Activated CD8-positive, alpha-beta T cell treated with anti-CD3 and anti-CD28 coated beads for 36 hours (primary cell): ENCODE measurements at places on chromosomes 13 and 19. TPM values are rescaled to one million over a fixed set of nuclear protein-coding genes. Genes with fewer than 3 reads are reported as not detected.
A peak's percentile ranks its signal among the peaks of the same experiment; 100 is the strongest.

DNA sequence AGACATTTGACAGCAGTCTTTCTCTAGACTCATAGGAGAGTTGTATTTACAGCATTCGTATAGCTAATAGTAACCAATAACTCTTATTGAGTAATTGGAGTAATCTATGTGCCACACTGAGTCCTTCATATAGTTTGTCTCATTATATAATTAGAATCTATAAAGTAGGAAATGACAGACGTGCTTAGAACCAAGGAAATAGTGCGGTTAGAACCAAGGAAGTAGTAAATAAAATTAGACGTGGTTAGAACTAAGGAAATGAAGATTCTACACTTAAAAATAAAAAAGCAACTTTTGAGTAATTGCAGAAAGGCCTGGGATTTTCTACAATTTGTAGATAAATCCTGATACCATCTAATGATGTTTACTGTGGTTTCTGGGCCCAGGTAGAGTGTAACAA, 107.8 kb upstream of the TNFSF11 start:
- no peak for DNase-seq

- no peak for DNase-seq
Measured at GRCh38 chr19:41776700-41777099, 19.7 kb upstream of the CEACAM3 start.

Gene IGSF23
- total RNA-seq, result not detected

DNA sequence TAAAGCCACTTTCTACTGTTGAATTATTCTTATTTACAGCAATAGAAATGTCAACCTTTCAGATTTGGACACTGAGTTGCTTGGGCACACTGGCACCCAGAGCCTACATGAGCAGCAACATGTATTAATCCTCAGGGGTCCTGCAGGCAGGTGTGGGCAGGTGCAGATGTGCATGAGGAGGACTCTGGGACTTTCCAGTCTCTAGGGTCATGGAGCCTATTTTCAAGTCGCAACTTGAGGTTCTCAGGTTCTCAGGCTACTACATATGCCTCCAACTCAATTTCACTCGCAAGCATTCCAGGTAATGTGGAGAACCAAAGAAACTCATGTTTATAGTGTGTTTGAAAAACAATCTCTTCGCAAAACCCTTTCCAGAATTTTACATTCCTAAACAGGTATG, 73.2 kb downstream of the STARD13 start:
- no peak for DNase-seq

DNA sequence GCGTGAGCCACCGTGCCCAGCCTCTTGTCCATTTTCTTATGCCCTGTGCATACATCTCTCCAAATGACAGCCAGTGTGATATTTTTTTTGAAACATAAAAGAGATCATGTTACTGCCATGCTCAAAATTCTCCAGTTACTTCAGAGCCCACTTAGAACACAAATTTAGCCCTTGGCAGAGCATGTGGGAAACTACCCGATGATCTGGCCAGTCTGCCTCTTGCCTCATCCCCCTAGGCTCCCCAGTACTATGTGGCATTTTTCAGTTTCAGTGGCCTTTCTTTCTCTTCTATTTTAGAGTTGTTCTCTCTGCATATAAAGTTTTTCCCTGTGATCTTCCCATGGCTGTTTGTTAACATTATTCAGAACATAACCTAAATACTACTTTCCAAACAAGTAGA, 323.0 kb downstream of the GPC5 start:
- DNase-seq, result no peak

Gene MED4
- total RNA-seq, result 53.6 TPM

DNA sequence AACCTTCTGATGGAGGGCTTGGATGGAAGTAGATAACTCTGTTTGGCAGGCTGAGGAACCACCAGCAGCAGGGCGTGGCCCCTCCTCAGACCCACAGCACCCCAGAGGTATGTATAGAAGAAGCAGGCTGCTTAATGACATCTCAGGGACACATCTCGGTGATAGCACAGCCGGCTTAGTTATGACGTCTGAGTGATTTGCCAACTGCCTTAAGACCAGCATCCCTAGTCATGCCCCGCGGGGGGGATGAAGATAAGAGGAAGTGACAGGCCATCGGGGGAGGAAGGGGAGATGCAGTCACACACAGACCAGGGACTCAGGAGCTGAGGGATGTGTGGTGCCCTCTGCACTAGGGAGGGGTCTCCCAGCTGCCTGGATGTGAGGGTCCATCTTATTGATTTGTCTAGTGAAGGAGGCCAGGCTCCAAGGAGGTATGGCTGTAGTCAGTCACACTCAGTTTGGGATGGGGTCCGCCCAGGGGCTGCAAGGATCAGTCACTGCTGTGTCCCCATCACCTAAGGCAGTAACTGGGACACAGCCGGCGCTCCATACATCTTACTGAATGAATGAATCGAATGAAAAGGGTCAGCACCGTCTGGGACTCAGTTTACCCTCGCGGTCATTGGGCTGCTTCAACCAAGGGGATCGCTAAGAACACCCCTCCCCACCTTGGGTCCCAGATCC, 19.2 kb upstream of the ERCC1 start:
- peak; percentile 68 for DNase-seq

DNA sequence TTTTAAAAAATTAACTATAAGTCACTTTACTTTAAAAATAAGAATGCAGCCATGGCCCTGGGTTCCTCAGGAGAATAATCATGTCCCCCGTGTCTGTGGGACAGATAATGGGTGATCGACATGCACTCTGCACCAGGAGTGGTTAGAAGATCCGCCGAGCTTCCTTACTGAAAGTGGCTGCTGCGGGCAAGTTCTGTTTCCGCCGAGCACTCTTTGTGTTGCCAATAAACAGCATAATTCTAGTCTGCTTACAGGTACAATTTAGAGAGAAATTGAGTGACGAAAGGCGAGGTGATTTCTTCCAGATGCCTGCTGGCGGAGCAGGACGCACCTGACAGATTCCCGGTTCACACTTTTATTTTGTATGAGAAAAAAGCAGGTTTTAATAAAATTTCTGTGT, 139.0 kb downstream of the SOX1 start:
- DNase-seq, result peak; percentile 7

DNA sequence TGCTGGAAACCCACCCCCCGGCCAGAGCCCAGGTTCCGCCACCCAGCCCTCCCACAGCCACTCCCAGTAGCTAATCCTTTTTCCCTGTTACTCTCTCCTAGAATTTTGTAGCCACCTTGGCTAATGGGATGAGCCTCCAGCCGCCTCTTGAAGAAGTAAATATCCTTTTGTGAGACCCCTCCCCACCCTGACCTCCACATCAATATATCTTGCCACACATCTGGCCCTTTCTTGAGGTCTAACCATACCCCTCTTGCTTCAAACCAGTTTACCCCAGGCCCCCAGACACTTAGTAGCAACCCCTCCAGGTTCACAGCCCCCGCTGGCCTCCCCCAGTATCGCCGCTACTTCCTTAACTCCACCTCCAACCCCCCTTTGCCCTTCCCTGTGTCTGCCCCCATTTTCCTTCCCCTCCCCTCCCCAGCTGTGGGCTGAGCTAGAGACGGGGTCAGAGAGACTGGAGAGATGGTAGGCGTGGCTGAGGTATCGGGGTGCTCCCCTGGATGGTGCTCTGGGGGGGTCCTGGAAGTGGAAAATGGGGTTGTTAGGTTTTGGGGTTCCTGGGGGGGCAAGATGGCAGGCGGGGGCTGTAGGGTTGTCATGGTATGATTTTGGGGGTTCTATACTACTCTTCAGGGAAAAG, 2.8 kb downstream of the PRMT1 start:
- peak; percentile 29 for DNase-seq

DNA sequence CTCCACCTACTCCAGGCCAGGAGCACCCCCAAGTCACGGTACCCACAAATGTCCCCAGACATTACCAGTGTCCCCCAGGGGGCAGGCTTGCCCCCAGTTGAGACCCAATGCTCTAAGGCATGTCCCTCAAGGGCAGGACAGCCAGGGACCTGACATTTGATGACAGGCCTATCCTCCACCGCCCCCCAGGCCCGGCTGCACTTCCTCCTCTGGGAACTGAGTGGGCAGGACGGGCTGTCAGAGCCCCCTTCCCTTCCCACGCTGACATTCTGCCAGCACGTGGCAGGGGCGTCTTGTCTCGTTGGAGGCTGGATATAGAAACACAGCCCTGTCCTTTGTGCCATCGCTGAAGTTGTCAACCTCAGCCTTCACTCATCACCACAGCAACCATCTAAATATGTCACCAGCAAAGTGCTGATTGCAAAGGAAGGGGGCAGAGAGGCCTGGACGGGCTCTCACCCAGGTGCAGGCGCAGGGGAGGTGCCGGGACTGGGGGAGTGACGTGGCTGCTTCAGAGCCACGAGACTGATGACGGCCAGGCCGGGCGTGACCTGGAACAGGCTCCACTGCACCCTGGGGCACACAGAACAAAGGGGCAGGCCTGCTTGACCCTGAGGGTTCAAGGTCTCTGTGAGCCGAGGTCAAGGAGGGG, 38.4 kb downstream of the GNG7 start:
- peak; percentile 12 for DNase-seq

Gene GDF15
- not detected for total RNA-seq

Gene KLK6
- not detected for total RNA-seq

- no peak for DNase-seq
Measured at GRCh38 chr19:33171222-33171795, 22.8 kb upstream of the LRP3 start.

GRCh38 chr19:52397310-52398080, at the start of gene ZNF528:
ZNF528 (plus strand) TSS chr19:52397849; CDS start chr19:52402014, 4,165 bp downstream.
- DNase-seq, result peak; percentile 97

Gene TMEM143
- total RNA-seq, result 19.4 TPM

Gene ATP8A2
- total RNA-seq, result 0.94 TPM

GRCh38 chr13:27000686-27001085, 170.9 kb downstream of the USP12 start:
- DNase-seq, result no peak

DNA sequence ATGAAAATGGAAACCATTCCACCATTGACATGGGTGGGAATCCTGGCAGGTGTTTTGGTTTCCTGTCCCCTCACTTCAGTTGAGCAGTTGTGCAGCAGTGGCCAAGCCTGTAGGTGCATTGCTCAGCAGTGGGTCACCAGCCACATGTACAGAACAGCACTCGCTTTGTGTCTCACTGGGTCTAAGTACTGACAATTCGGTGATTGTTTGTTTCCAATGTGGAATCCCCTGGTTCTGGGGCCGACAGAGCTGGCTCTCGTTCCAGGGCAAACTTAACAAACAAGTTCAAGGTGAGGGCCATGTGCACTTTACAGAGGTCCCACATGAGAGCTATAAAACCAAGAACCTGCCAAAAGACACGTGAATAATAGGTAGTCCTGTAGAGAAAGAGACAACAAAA, 54.1 kb upstream of the SPATA13 start:
- no peak for DNase-seq

Gene GRK1
- total RNA-seq, result 0.07 TPM

DNA sequence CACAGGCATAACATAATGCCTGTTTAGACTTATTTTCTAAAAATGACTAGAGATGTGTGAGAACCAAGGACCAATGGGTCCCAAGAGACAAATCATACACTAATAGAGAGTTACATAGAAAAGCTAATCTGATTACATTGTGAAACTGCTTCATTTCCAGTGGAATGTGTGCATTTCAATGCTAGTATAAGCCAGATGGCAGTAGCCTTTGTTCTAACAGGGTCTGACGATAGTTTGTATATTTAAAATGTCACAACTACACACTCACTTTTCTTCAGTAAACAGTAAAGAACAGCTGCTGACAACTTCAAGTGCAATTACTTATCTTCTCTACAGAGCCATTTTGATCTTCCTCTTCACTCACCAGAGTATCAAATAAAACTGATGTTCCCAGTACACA, 4.3 kb upstream of the SLITRK5 start:
- DNase-seq, result no peak

Gene ACP7
- not detected for total RNA-seq

- DNase-seq, result no peak
Measured at GRCh38 chr13:114136576-114136975, 4.2 kb upstream of the RASA3 start.

Gene PGPEP1
- 23.9 TPM for total RNA-seq

- DNase-seq, result peak; percentile 60
Measured at GRCh38 chr19:45632468-45633196, 6.6 kb downstream of the EML2 start.

- DNase-seq, result no peak
Measured at GRCh38 chr13:21747456-21747855, 76.6 kb downstream of the FGF9 start.

GRCh38 chr13:94656766-94657165, 55.1 kb downstream of the GPR180 start:
- peak; percentile 44 for DNase-seq

Gene LYL1
- 3.9 TPM for total RNA-seq

DNA sequence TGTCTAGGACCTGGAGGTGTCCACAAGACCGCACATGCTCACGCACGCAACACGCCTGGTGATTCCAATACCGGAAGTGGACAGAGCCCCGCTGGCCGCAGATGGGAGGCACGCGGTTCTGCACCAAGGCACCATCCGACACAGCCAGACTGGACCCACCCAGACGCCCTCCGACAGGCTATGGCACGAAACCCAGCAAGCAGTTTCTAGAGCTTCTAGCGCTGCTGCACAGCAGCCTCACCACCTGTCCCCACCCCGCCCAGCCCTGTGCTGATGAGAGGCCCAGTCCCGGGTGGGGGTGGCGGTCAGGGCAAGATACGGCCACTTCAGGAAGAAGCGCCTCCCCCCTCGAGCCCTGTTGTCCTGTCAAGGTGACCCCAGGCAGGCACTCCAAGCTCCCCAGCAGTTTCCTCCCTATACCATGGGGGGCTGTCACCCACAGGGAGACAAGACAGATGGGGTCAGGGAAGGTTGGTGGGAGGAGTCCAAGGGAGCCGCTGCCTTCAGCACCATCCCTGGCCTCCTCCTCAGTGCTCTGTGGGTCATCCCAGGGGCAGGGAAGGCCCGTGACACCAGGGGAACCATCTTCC, 11.3 kb downstream of the LSM4 start:
- no peak for DNase-seq

DNA sequence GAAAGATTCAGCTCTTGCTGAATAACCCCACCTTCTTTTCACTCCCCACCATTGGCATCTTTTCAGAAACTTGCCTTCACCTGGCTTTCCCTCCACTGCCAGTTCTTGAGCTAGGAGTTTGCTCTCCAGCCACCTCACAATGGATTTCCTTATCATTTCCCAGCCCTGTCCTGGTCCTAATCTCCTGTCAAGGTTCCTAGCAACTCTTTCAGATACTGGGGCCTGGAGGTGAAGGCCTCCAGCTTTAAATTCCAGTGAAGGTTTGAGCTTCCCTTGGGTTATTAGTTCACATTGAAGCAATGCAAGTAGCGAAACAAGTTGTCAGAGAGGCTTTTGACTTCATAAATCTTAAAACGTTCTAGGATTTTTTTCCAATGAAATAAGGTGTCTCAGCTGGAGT, 320.8 kb upstream of the MAB21L1 start:
- DNase-seq, result no peak
